ENCODE measurements at places on chromosomes 6 and 20. TPM values are rescaled to one million over a fixed set of nuclear protein-coding genes. Genes with fewer than 3 reads are reported as not detected.

DNA sequence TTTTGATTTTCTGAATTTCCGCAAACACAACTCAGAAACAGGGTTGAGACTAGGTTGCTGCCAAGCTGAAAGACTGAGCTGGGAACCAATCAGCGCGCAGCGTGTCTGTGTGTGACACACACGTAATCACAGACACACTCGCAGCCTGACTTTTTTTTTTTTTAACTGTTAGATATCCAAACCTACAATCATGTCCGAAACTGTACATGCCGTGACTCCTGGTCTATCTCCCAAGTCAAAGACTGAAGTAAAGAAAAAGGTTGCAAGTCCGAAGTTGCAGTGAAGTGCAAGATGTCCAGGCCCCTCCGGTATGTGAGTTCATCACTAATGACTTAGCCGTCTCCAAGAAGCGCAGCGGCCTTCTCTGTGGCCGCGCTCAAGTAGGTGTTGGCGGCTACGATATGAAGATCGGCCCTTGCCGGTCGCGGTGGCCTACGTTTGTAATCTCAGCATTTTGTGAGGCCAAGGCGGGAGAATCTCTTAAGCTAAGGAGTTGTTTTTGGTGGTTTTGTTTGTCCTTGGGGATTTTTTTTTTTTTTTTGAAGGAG is 108.2 kb downstream of the HFE start:
- peak overlapping the region; percentile 55 for H3K4me3 ChIP-seq
- no peaks in the 10 kb centered on the region for H3K27me3 ChIP-seq
- DNase-seq = peak; percentile 89
- H3K27ac ChIP-seq = peak overlapping the region; percentile 46
- H3K36me3 ChIP-seq = no peaks in the 10 kb centered on the region

DNA sequence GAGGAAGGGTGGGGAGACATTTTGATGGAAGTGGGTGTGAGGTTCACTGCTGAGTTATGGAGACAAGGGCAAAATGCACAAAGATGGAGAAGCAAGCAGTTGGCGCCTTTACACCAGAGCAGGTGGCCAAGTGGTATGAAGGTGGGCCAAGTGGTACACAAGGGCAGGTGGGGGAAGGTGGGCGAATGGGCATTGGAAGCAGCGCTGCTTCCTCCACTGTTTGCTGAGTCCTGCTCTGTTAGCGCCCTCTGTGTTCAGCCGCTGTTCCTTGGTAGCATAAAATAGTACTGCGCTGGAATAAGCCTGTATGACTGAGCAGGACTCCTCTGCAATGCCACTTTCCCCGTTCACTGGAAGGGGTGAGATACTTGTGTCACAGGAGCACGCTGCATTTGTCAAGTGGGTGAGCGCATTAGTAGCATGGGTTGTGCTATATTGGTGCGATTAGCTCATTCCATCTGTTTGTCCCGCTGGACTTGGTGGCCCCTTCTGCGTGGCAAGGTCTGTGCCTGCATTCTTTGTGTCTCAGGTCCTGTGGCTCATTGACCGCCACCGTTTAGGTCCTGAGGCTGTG is 116.4 kb downstream of the TOX2 start:
- H3K36me3 ChIP-seq = no peaks in the 10 kb centered on the region
- no peaks in the 10 kb centered on the region for H3K27me3 ChIP-seq
- DNase-seq = no peak
- H3K4me3 ChIP-seq = no peak overlapping the region

DNA sequence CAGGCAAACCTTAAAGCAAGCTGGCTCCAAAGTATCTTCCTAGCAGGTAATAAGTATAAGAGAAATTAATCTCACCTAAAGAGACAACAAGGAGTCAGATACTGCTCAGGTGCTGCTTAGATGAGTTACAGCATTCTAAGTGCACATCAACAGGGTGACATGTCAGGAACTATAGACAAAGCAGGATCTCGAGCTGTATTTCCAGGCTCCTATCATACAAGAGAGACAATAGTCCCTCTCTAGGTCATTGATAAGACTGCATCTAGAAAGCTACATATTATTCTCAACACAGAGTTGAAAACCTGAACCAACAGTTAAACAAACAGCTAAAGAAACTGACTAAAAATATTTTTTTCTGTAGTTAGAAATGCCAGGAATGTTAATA is 3.9 kb downstream of the PTPRK start:
- no peak for DNase-seq
- no peaks in the 10 kb centered on the region for H3K36me3 ChIP-seq
- no peaks in the 10 kb centered on the region for H3K27me3 ChIP-seq
- H3K4me1 ChIP-seq = peaks cover 2% of the 10 kb centered on the region
- H3K4me3 ChIP-seq = no peak overlapping the region

BTNL2 gene
- not detected for total RNA-seq

- no peak overlapping the region for H3K27ac ChIP-seq
- H3K36me3 ChIP-seq = no peaks in the 10 kb centered on the region
- H3K4me3 ChIP-seq = no peak overlapping the region
- H3K4me1 ChIP-seq = no peaks in the 10 kb centered on the region
- no peaks in the 10 kb centered on the region for H3K27me3 ChIP-seq
These were observed 708.4 kb upstream of the EPHA7 start for GRCh38 chr6:94127716-94128115.

C4A gene
- 447 TPM for total RNA-seq

SNAP91 gene
- 0.71 TPM for total RNA-seq

DNA sequence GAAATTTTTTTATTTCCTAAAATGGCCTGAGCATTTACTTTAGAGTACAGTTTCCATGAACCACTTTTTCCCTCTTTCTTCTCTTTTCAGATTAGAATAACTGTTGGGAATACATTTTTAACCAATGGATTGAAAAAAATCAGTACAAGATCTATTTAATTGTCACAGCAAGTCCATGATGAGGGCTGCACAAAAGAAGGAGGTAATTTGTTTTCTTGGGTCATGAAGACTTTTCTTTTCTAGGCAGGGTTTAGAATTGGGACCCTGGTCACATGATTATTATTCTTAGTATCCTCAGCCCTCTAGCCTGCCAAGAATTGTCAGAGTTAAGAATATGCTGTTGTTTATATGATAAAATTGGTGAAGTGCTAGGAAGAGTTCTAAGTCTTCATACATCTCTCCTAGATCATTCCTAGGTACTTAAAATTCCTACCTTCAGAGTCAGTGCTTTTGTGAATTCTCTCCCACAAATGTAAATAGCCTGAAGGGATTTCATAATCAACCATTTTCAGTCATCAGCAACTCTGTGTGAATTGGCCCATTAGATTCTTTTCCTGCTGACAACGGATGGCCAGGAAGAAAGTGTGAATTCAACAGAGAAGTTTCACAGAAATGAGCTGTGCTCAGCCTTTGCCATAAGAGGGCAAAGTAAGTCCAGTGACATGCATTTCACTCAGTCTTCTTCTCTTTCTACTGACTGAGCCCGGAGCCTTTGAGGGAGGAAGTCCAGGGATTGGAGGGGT is 32.4 kb upstream of the TPBG start:
- H3K27me3 ChIP-seq = no peaks in the 10 kb centered on the region
- DNase-seq = no peak
- no peaks in the 10 kb centered on the region for H3K4me1 ChIP-seq
- no peak overlapping the region for H3K4me3 ChIP-seq

EEF1A2 gene
- total RNA-seq = 0.48 TPM

- H3K27me3 ChIP-seq = no peaks in the 10 kb centered on the region
- H3K27ac ChIP-seq = no peak overlapping the region
These were observed 16.8 kb upstream of the CCN5 start for GRCh38 chr20:44698351-44698750.

RBM39 gene
- 373 TPM for total RNA-seq

- H3K36me3 ChIP-seq = no peaks in the 10 kb centered on the region
- H3K27ac ChIP-seq = no peak overlapping the region
- no peaks in the 10 kb centered on the region for H3K27me3 ChIP-seq
- no peak for DNase-seq
- no peak overlapping the region for H3K4me3 ChIP-seq
These were observed 86.9 kb downstream of the PLEKHG1 start for GRCh38 chr6:150686566-150686965.

- no peak for DNase-seq
- no peak overlapping the region for H3K4me3 ChIP-seq
- H3K27ac ChIP-seq = no peak overlapping the region
- H3K36me3 ChIP-seq = no peaks in the 10 kb centered on the region
These were observed 182.4 kb downstream of the TSHZ2 start for GRCh38 chr20:53154540-53154939.

DNA sequence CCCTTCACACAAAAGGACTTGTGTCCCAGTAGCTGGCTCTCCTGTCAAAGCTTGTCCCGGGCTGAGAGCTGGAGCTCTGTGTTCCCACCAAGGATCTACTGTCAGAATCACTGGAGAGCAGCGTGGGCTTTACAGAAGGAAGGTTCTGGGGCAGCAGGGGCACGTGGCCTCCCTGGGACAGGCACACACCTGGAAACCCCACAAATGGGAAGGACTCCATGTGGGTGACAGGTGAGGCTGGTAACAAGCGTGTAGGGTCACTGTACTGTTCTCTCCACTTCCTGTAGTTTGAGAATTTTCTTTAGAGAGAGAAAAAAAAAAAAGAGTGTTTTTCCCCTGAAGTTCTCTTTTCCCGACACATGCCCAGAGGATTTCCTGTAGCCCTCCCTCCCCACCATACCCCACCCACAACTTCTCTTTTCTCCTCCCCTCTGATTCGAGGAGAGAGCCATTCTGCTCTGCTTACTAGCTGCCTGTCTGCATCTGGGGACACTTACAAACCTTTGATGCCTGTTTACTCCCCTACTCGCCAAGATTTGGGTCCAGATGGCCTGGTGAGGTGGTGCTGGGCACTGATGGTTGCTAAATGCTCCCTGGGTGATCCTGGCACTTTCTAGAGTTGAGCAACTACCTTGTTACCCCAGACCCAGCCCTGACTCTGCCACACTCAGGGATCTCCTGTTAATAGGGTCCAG is 84.1 kb upstream of the SIRPA start:
- H3K27ac ChIP-seq = no peak overlapping the region
- no peaks in the 10 kb centered on the region for H3K4me1 ChIP-seq

- no peak for DNase-seq
- H3K36me3 ChIP-seq = no peaks in the 10 kb centered on the region
- H3K4me3 ChIP-seq = no peak overlapping the region
- no peak overlapping the region for H3K27ac ChIP-seq
These were observed 409.6 kb downstream of the GRIK2 start for GRCh38 chr6:101803136-101803535.

LKAAEAR1 gene
- total RNA-seq = not detected

GRCh38 chr6:73766040-73766439 is 70.0 kb downstream of the CD109 start:
- DNase-seq = no peak
- H3K27ac ChIP-seq = no peak overlapping the region
- H3K4me1 ChIP-seq = no peaks in the 10 kb centered on the region
- no peak overlapping the region for H3K4me3 ChIP-seq

BEND3 gene
- total RNA-seq = 2.0 TPM

NELFCD gene
- total RNA-seq = 53.6 TPM

- H3K27me3 ChIP-seq = no peaks in the 10 kb centered on the region
- H3K36me3 ChIP-seq = no peaks in the 10 kb centered on the region
- DNase-seq = no peak
- H3K4me1 ChIP-seq = no peaks in the 10 kb centered on the region
- no peak overlapping the region for H3K27ac ChIP-seq
These were observed 211.1 kb downstream of the SOD2 start for GRCh38 chr6:159481897-159482296.

DNA sequence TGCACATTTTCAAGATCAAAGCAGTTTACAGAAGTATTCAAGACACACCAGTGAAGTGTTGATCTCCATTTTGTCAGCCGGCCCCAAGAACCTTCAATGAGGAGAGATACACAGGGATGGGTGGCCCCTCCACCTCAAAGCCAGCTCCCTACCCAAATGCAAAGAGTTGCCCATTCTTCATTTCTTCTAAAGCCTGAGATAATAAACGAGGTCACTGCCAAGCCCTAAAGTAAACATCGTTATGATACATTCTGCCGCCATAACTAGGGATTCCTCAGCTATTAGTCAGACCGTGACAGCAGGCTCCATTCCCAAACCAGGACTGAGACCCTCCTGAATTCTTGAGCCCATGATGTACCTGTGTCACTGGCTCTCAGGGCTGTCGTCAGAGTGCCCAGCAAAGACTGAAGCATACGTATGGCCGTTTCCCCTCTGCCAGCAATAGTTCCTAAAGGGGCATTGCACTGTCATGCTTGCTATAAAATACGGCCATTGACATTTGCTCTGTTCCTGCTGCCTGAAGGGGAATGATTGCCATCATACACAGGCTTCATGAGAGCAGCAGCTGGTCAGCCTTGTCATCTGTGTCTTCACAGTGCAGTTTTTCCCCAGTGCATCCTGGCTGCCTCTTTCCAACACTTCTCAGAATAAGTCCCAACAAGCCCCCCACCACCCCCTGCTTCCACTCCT is 41.7 kb downstream of the ISM1 start:
- no peaks in the 10 kb centered on the region for H3K27me3 ChIP-seq
- no peak overlapping the region for H3K27ac ChIP-seq
- no peaks in the 10 kb centered on the region for H3K36me3 ChIP-seq
- no peak for DNase-seq
- no peaks in the 10 kb centered on the region for H3K4me1 ChIP-seq

DNA sequence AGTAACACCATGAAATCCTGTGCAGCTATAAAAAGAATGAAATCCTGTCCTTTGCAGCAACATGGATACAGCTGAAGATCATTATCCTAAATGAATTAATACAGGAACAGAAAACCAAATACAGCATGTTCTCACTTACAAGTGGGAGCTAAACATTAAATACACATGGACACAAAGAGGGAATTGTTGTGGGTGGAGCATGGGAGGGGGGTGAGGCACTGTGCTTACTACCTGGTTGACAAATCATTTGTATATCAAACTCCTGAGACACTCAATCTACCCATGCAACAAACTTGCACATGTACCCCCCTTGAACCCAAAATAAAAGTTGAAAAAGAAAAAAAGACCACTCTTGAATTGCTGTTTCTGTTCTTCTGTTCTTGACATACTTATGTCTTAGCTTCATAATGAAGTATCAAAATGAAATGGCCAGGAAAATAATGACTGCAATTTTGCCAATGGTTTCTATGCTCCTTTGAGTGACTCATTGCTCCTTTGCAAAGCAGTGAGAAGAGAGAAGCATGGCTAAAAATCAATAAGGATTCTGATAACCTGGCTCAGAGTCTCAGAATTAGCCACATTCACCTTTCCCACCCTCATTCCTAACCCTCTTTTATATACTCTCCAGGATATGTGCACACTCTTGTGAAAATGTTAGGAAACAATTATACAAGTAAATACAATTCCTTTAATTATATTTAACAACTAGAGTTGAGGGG is 71.0 kb downstream of the CYP39A1 start:
- DNase-seq = no peak
- H3K27ac ChIP-seq = no peak overlapping the region
- H3K4me1 ChIP-seq = peaks cover 5% of the 10 kb centered on the region
- H3K36me3 ChIP-seq = no peaks in the 10 kb centered on the region
- no peaks in the 10 kb centered on the region for H3K27me3 ChIP-seq

- DNase-seq = no peak
- no peaks in the 10 kb centered on the region for H3K4me1 ChIP-seq
- H3K27ac ChIP-seq = no peak overlapping the region
- H3K36me3 ChIP-seq = no peaks in the 10 kb centered on the region
- no peaks in the 10 kb centered on the region for H3K27me3 ChIP-seq
These were observed 28.7 kb downstream of the ISM1 start for GRCh38 chr20:13249798-13250170.

BMP7 gene
- 1.3 TPM for total RNA-seq

TTLL9 gene
- 1.9 TPM for total RNA-seq

GRCh38 chr6:13242590-13242989 is 85.7 kb downstream of the TBC1D7 start:
- H3K27me3 ChIP-seq = no peaks in the 10 kb centered on the region
- H3K27ac ChIP-seq = no peak overlapping the region
- H3K4me1 ChIP-seq = no peaks in the 10 kb centered on the region
- no peak for DNase-seq

Measured in ovary (tissue), 10 donors.